ENCODE measurements at places on chromosomes 5 and 9. TPM values are rescaled to one million over a fixed set of nuclear protein-coding genes. Genes with fewer than 3 reads are reported as not detected.

The SPINK5 gene
- total RNA-seq = 0.07 TPM

The PNPLA7 gene
- 20.0 TPM for total RNA-seq

The MOCS2 gene
- total RNA-seq = 21.7 TPM

The PHYHD1 gene
- 3.8 TPM for total RNA-seq

The GHR gene
- total RNA-seq = not detected

The UGT3A1 gene
- not detected for total RNA-seq

The DMGDH gene
- total RNA-seq = 2.7 TPM

The PCDHB8 gene
- total RNA-seq = not detected

The NUP214 gene
- 99.3 TPM for total RNA-seq

The DNM1 gene
- total RNA-seq = 2.8 TPM

The F2RL2 gene
- total RNA-seq = not detected

The NUP155 gene
- 25.7 TPM for total RNA-seq

The PCDHA9 gene
- not detected for total RNA-seq

The KCNV2 gene
- total RNA-seq = not detected

The TSSK1B gene
- not detected for total RNA-seq

The SLC6A3 gene
- total RNA-seq = not detected

The GLRA1 gene
- not detected for total RNA-seq

The SEMA4D gene
- total RNA-seq = 377 TPM

The TMEM171 gene
- not detected for total RNA-seq

The GNA14 gene
- not detected for total RNA-seq

The PTGES gene
- not detected for total RNA-seq

The SPATA31D4 gene
- not detected for total RNA-seq

The FLT4 gene
- 11.6 TPM for total RNA-seq

The SH3RF2 gene
- 0.75 TPM for total RNA-seq

The SAXO1 gene
- total RNA-seq = 0.19 TPM

The PLPP7 gene
- total RNA-seq = 0.13 TPM

The CSF1R gene
- total RNA-seq = not detected

The TRIM14 gene
- total RNA-seq = 98.9 TPM

The FOXD4L3 gene
- not detected for total RNA-seq

The MFAP3 gene
- total RNA-seq = 25.1 TPM

The SMIM32 gene
- not detected for total RNA-seq

The CARTPT gene
- total RNA-seq = not detected

The IL7R gene
- 794 TPM for total RNA-seq

The PCDHB16 gene
- not detected for total RNA-seq

The FOXD4L4 gene
- 0.59 TPM for total RNA-seq

The INSL4 gene
- total RNA-seq = not detected

The SPATA31E1 gene
- not detected for total RNA-seq

The C9orf153 gene
- total RNA-seq = 0.66 TPM

The SARDH gene
- 34.4 TPM for total RNA-seq

The CREBRF gene
- 77.8 TPM for total RNA-seq

The ZFP37 gene
- 2.8 TPM for total RNA-seq

The ELAVL2 gene
- total RNA-seq = not detected

The NIPAL4 gene
- 0.10 TPM for total RNA-seq

The PCDHGA11 gene
- total RNA-seq = 0.10 TPM

The PCDHAC2 gene
- total RNA-seq = not detected

The IL6ST gene
- total RNA-seq = 113 TPM

The FAM221B gene
- total RNA-seq = not detected

The INSYN2B gene
- total RNA-seq = not detected

The COL27A1 gene
- total RNA-seq = 0.90 TPM

The SLC45A2 gene
- total RNA-seq = not detected

The LPAR1 gene
- total RNA-seq = 0.47 TPM
